ENCODE measurements at places on chromosomes 2 and 18. TPM values are rescaled to one million over a fixed set of nuclear protein-coding genes. Genes with fewer than 3 reads are reported as not detected.

The EIF2AK3 gene
- 14.2 TPM for total RNA-seq

The C2orf69 gene
- total RNA-seq, result 17.9 TPM

The ANKRD62 gene
- not detected for total RNA-seq

The PROKR1 gene
- not detected for total RNA-seq

The TRPM8 gene
- not detected for total RNA-seq

Measured in activated CD4-positive, alpha-beta memory T cell treated with anti-CD3 and anti-CD28 coated beads for 36 hours (primary cell).